Transverse colon (tissue), 4 donors: ENCODE measurements at places on chromosomes 6 and 20. TPM values are rescaled to one million over a fixed set of nuclear protein-coding genes. Genes with fewer than 3 reads are reported as not detected.
A peak's percentile ranks its signal among the peaks of the same experiment; 100 is the strongest.

DNA sequence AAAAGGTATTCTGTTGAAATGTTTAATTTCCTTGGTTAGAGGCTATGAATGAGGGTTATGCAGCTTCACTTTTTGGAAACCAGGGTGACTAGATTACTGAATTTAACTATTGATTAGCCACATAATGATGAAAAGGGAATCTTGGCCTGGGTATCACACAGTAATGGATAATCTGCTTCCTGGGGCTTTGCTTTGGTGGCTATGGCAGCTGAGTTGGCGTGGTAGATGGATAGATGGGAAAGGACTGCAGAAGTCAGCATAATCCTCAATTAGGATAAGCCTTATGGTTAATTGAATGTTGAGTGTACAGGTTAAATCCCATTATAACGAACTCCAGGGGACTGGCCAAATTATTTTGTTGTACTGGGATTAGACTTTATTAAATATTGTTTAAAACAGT, 5.2 kb downstream of the NCOA3 start:
- DNase-seq: no peak

DNA sequence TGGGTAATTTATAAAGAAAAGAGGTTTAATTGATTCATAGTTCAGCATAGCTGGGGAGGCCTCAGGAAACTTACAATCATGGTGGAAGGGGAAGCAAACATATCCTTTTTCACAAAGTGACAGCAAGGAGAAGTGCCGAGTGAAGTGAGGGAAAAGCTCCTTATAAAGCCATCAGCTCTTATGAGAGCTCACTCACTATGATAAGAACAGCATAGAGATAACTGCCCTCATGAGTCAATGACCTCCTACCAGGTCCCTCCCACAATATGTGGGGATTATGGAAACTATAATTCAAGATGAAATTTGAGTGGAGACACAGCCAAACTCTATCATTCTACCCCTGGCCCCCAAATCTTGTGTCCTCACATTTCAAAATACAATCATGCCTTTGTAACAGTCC, 115.8 kb upstream of the LAMA2 start:
- no peak for DNase-seq

DNA sequence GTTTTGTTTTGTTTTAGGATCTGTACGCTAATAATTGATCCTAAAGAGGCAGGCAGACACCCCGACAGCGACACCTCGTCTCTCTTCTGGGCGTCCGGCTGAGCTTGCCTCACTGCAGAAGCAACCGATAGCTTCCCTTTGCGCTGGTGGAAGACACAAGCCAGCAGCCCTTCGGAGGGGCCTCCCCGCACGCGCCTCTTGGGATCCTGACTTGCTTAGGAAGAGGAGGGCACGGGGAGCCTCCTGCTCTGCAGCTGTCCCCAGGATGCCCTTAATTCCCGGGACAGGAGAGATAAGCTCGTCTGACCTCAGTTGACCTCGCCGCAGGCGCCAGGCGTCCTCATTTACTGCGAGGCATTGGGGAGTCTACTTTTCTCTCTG, 94.0 kb downstream of the CD83 start:
- DNase-seq: peak; percentile 53

DNA sequence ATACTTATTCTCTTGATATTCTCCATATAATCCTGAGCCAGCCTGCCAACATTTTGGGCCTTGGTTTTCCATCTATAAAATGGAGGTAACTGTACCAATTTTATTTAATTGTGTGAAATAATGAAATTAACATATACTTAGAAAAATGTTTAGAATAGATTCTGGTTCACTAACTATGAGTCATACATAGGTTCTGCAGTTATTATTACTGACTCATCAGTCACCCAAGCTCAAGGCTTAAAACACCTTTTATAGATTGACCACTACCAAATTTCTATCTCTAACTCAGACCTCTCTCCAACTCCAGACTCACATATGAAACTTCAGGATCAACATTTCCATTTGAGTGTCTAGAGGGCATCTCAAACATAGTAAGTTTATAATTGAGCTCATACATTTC, 1277.2 kb upstream of the GJE1 start:
- no peak for DNase-seq

DNA sequence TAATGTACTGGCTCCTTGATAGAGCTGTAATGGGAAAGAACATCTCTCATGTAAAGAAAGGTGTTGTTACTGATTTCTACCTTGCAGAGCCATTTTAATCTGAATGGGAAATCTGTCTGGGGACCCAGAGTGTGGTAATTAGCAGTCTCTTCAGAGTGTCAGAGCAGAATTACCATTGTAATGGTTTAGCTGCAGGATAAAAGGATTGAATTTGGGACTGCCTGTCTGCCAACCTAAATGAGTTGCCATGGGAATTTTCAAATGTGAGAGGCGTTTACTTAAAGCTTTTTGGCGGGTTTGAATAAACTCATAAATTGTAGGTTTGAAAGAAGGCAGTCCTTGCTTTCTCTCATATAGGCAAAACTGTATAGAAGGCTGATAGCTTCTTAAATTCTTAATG, 128.8 kb downstream of the QKI start:
- DNase-seq: no peak

- DNase-seq: no peak
Measured at GRCh38 chr6:11012976-11013720, 31.0 kb downstream of the ELOVL2 start.

GRCh38 chr6:141988954-141989705, 143.6 kb upstream of the GJE1 start:
- DNase-seq: no peak

- no peak for DNase-seq
Measured at GRCh38 chr6:155455766-155456165, at the start of gene NOX3. NOX3 (minus strand) TSS chr6:155455839; CDS start chr6:155455800, 39 bp downstream.

DNA sequence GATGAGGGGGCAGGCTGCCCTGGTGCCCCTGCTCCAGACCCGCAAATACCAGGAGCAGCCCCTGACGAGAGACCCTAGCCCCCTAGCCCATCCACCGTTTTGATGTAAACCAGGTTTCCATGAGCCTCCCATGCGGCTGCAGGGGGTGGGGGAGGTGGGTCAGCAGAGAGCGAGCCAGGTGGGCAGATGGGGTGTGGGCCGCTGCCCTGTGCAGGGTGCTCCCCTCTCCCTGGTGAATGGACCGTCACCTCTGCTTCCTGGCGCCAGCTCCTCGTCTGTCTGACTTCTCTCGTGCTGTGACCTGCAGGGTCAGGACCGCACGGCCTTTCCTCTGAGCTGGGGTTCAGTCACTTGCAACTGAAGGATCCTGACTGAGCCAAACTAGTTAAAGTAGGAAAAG, 15.7 kb upstream of the BHLHE23 start:
- no peak for DNase-seq

DNA sequence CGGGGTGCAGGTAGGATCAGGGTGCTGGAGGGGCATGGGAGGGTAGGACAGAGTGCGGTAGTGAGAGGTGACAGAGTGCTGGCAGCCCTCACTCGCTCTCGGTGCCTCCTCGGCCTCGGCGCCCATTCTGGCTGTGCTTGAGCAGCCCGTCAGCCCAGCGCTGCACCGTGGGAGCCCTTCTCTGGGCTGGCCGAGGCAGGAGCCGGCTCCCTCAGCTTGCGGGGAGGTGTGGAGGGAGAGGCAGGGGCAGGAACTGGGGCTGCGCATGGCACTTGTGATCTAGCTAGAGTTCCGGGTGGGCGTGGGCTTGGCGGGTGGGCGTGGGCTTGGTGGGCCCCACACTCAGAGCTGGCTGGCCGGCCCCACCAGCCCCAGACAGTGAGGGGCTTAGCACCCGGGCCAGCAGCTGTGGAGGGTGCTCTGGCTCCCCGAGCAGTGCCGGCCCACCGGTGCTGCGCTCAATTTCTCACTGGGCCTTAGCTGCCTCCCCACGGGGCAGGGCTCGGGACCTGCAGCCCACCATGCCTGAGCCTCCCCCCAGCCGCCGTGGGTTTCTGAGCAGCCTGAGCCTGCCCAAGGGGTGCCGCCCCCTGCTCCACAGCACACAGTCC, 112.8 kb upstream of the DUSP22 start:
- DNase-seq: no peak

GRCh38 chr20:9510911-9511310, 3.5 kb upstream of the LAMP5 start:
- DNase-seq: no peak

DNA sequence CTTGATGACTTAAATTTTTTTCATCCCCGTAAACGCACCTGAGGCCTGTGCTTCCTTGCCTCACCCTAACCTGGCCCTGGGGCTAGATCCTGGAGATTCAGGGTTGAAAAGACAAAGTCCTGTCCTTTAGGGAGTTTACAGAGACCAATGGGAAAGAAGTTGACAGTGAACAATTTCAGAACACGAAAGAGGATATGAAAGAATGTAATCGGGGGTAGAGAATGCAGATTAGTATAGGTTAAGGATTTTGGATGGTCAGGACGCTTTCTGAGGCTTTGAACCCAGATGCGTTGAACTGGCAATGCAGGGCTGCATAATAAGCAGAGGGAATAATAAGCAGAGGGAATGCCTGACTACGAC, 1.7 kb upstream of the FBXO5 start:
- no peak for DNase-seq

The CPXM1 gene
- 2.6 TPM for total RNA-seq

The CLPSL1 gene
- not detected for total RNA-seq

The RIMS4 gene
- 1.9 TPM for total RNA-seq

The HLA-DMA gene
- 11.2 TPM for total RNA-seq

The LRRN4 gene
- not detected for total RNA-seq

The C20orf141 gene
- not detected for total RNA-seq

The HDGFL1 gene
- total RNA-seq: not detected

The MYT1 gene
- 0.55 TPM for total RNA-seq

The RFX6 gene
- not detected for total RNA-seq
